ENCODE measurements at places on chromosomes 2 and 18. TPM values are rescaled to one million over a fixed set of nuclear protein-coding genes. Genes with fewer than 3 reads are reported as not detected.

- no peak for DNase-seq
- H3K36me3 ChIP-seq, result no peaks in the 10 kb centered on the region
- no peak overlapping the region for H3K4me3 ChIP-seq
- H3K4me1 ChIP-seq, result no peaks in the 10 kb centered on the region
- no peaks in the 10 kb centered on the region for H3K27me3 ChIP-seq
These were observed 233.3 kb downstream of the AGAP1 start for GRCh38 chr2:235727174-235727573.

- H3K36me3 ChIP-seq, result no peaks in the 10 kb centered on the region
- H3K27ac ChIP-seq, result no peak overlapping the region
- no peaks in the 10 kb centered on the region for H3K27me3 ChIP-seq
- DNase-seq, result no peak
- H3K4me1 ChIP-seq, result no peaks in the 10 kb centered on the region
These were observed 93.1 kb upstream of the NCKAP5 start for GRCh38 chr2:133661392-133661791.

The UBXN4 gene
- polyA plus RNA-seq, result 193 TPM

The AQP12A gene
- polyA plus RNA-seq, result not detected

The ANTXR1 gene
- polyA plus RNA-seq, result 187 TPM

All from GM23248 (cell line).